ENCODE measurements at places on chromosomes 1 and 21.

DNA sequence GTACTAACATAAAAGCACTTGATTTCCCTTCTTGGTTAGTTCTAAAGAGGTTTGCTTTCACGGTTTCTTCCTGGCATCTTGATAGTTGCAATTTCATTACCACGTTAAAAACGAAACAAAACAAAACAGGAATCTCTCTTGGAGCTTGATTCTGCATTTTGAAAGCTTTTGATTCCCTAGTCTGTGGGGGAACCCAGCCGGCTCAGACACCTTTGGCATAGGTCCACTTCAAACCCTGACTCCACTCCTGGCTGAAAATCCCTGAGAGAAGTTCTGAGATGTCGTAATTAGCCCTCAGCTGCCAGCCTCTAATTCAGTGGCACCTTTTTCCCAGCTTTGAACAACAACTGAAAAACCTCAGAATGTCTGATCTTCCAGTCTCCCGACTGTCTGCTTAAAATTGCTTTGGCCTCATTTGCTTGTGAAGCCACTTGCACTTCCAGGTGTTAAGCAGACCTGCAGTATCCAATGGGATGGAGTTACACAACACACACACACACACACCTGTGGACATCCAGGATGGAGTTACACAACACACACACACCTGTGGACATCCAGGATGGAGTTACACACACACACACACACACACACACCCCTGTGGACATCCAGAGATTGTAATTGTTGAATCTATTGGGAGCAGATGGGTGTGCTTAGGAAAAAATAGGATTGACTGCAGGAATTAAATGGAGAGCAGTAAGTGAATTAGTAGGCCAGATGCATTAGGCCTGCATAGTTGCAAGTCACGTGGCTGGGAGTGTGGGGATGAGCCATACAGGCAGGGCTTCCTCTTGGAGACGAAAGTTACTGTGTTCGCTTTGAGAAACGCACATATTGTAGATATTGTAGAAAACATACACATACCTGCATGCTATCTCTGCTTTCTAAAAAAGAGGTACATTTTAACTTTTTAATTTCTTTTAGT is 285.6 kb upstream of the FMN2 start:
- DNase-seq, result no peak

GRCh38 chr1:160954158-160955104 is at the start of gene ITLN2:
Gene ITLN2, minus strand, starts transcription at chr1:160954809. Its CDS starts 68 bp downstream, at chr1:160954741.
- DNase-seq, result no peak

DNA sequence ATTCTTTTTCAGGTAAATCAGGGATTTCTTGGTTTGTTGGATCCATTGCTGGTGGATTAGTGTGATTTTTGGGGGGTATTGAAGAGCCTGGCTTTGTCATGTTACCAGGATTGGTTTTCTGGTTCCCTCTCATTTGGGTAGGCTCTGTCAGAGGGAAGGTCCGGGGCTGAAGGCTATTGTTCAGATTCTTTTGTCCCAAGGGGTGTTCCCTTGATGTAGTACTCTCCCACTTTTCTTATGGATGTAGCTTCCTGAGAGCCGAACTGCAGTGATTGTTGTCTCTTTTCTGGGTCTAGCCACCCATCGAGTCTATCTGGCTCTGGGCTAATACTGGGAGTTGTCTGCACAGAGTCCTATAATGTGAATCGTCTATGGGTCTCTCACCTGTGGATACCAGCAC is 17.6 kb upstream of the CCSAP start:
- DNase-seq, result no peak

DNA sequence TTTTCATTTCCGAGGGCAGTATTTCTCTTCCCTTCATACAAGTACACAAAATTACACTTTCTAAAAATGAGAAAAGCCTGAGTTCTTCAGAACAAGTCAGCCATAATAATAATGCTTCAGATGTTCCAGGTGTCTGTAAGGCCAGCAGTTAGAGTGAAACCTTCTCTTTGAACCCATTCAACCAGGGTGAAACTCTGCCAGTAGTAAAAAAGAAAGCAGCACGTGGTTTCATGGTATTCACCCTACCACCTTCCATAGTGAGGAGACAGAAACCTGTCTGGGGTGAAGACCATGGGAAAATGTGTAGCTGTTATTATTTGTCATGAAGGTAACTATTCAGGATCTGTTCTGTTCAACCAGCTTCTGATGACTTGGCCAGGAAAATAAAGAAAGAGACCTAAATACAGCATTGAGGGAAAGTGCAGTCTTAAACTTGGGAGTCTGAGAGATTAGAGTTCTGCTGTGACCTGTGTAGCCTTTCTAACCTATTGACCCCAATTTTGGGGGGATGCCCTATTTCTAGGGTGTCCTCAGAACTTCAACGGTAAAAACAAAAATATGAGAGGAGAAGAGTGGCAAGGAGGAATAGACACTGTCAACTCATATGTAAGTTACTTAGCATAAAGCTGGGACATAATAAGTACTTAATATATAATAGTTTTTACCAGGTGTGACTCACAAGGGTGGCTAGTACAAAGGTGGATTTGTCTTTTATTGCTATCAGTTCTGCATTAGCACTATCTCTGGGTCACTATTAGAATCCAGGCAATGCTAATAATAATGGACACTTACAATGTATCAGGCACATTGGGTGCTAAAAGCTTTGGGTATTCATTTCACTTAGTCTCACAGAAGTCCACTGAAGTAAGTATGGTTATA is 70.0 kb upstream of the TNFSF4 start:
- DNase-seq, result no peak

GRCh38 chr1:888297-888696 is 35.4 kb upstream of the SAMD11 start:
- DNase-seq, result no peak

DNA sequence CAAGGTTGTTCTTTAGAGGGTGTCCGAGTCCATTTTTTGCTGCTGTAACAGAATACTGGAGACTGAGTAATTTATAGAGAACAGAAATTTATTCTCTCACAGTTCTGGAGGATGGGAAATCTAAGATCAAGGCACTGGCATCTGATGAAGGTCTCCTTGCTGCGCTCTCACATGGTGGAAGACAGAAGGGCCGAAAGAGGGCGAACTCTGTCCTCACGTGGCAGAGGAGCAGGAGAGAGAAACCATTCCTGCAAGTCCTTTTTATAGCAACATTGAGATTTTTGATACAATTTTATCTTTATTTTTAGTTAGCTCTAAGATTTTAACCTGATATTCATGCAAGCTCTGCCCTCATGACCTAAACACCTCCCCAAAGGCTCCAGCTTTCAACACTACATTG is 48.3 kb downstream of the ATG4C start:
- no peak for DNase-seq

- no peak for DNase-seq
These were observed 302.6 kb downstream of the PAPPA2 start for GRCh38 chr1:176765608-176766007.

DNA sequence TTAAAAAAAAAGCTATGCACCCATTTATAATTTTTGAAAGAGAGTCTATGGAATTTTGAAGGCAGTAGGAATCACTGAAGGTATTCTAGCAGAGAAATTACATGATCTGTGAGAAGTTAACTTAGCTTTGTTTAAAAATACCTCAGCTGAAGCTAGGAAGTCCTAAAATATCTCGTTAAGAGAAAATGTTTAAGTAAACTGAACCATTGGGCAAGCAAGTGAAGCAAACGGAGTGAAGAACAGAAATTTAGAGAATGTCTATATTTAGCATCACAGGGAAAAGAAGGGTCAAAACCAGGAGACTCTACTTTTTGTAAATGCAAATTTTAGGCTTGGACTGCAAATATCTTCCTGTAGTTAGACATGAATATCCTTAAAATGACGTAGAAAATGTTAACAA is 230.8 kb downstream of the HMCN1 start:
- DNase-seq, result no peak

- DNase-seq, result no peak
These were observed 972.2 kb downstream of the TTLL7 start for GRCh38 chr1:83026745-83027144.

DNA sequence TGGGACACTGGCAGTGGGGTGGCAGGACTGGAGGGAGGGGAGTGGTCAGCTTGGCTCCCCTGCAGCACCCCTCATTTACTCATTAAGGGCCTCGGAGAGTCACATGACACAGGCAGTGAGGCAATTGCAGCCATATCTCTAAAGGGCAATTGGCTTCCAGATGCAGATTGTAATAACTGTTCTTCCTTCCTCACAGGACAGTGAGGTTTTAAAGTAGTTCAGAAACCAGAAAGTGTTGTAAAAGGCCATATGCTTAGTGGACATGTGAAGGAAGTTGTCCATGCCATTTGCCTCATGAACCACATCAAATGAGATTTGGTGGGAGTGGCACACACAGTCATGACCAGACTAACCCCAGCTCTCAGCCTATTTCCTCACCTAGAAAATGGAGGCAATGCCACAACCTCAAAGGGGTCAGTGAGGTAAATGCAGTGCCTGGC is 11.1 kb downstream of the MTX1 start:
- no peak for DNase-seq

DNA sequence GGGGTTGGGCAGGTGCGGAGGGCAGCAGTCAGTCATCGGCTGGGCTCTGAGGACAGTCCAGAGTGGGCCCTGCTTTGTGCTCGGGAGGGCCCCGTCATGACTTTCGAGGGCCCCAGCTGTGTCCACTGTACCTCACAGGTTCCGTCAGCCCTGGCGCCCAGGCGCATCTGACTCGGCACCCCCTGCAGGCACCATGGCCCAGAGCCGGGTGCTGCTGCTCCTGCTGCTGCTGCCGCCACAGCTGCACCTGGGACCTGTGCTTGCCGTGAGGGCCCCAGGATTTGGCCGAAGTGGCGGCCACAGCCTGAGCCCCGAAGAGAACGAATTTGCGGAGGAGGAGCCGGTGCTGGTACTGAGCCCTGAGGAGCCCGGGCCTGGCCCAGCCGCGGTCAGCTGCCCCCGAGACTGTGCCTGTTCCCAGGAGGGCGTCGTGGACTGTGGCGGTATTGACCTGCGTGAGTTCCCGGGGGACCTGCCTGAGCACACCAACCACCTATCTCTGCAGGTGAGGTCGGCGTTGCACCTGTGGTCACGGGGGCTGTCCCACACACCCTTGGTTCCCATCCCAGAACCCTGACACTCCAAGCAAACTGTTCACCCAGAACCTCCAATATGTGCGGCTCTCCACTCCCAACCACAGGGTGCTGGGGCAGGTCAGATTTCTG is 7.8 kb downstream of the PODN start:
- peak; percentile 1 for DNase-seq

DNA sequence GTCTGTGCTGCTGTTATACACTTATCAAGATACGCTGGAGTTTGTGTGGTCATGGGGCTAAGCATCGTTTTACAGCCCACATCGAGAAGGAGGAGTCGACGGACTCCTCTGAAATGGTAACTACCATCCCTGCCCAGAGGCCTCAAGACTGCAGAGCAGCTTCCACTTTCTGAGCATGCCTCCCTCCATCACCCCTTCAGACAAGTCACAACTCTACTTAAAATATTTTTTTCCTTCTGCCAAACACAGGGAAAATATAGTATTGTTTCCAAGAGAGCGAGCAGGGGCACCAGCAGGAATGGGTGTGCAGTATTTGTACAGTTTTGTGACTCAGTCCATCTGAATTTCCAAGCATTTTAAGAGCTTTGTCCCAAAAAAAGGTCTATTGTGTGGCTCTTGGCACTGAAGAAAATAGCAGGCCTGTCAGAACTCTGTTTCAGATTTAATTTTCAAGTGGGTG is 14.1 kb downstream of the EVA1C start:
- no peak for DNase-seq

DNA sequence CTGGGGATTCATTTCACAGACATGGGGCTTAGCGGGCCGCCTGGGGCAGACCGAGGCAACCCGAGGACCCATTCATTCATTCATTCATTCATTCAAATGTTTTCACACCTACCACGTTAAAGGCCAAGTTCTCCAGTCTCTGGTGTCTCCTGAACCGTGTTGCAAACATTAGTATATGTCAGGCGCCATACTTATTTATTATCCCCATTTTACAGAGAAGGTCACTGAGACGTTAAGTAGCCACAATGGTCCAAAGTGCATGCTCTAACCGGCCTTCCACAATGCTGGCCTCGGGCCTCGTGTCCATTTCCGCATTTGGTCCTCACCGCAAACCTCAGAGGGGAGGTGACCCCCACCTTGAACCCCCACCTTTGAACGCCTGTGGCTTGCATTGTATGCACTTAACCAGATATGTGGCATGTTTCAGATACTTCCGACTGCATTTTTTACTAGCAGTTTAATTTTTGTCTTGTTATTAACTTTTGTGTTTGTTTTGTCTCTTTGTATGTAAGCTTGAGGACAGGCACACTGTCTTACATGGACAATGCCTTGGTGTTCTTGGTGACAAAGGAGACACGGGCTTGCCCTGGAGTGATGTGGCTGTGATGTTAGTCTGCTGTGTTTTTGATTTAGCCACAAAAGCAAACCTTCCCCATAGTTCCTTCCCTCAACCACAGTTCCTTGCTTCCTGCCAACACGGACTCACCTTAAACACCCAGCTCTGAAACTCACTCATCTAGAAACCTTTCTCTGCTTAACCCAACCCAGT is 1.2 kb upstream of the IFFO2 start:
- no peak for DNase-seq

GRCh38 chr1:65764052-65764451 is 28.6 kb upstream of the PDE4B start:
- DNase-seq, result no peak

GRCh38 chr1:65230731-65231481 is 78.4 kb upstream of the DNAJC6 start:
- no peak for DNase-seq

DNA sequence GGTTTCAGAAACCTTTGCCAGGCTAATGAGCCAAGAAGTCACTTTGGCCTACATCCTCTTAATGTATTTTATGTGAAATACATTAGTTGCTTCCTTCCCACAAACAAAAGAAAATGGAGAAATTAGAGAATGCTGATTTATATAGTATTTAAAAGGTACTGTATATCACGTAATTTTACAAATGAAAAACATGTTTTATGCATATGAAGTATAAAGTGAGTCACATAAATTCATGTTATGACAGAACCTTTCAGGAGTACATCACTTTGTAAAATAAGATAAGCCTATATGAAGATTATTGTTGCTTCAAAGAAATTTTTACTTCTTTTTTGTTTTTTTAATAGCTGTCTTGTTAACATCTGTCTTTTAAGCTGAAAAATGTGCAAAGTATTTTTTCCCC is 4.6 kb downstream of the DR1 start:
- DNase-seq, result no peak

DNA sequence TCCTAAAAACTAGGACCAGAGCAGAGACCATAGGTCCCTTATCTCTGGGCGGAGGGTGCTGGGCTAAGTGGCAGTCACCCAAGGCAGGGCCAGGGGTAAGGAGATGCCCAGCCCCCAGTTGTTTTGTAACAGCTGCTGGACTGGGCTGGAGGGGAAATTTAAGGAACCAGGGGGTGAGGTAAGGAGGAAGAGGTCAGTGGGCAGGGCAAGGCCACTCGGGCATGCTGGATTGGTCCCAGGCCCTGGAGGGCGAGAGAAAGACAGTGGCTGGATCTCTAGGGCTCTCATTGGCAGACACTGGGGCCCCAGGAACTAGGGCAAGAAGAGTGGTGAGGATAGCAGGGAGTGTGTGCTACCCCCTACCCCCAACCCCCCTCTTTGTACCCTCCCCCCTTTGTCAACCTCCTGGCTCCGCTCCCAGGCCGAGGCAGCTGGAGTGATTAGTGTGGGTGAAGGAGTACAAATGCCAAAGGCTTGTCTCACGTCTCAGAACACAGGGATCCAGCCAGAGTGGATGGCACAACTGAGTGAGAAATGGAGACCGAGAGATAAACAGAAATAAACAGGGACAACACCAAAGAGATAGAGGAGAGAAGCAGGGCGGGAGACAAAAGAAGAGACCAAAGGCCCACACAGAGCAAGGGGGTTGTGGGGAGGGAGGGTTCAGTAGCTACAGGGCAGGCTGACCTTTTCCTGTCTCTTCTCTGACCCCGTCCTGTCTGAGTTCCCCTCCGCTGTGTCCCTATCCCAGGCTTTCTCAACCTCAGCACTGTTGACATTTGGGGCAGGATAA is 20.5 kb upstream of the THRAP3 start:
- DNase-seq, result peak; percentile 78

- DNase-seq, result peak; percentile 24
These were observed 94.8 kb downstream of the TGFBR3 start for GRCh38 chr1:91791103-91791502.
